ENCODE measurements at places on chromosomes 4 and X.

DNA sequence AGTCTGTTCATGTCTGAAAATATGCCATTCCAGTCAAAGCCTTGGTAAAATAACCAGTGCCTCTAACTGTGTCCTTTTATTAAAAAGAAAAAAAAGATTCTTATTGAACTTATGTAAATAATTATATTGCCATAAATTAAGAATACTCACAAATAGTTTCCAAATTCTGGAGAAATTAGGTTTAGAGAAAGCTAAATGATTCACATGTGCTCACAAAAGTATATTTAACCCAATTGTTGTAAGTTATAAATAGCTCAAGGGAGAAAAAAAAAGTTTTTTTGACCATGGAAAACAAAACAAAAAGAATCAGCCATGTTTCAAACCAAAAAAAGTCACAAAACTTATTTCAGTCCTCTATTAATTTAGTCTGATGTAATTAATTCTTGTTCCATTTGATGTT lies 25.3 kb upstream of the HERC6 start:
- DNase-seq, result no peak

DNA sequence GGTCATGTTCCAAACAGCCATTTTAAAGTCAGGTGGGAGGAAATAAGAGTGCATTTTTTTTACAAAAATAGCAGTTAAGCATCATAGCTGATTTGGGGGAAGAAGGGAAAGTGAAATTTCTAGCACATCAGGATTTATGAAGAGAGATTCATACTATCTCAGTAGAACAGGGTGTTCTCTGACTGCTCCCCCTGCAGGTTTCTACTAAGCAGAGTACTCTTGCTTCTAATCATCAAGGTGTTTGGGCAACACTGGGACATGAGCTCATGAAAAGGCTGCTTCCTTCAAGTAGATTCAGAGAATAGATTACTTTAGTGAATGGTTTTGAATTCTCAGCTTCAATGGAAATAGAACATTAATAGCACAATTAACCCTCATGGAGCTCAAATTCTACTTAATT lies 591.4 kb upstream of the PCDH10 start:
- DNase-seq, result no peak

GRCh38 chr4:98126141-98126540 lies 17.1 kb downstream of the STPG2 start:
- no peak for DNase-seq

DNA sequence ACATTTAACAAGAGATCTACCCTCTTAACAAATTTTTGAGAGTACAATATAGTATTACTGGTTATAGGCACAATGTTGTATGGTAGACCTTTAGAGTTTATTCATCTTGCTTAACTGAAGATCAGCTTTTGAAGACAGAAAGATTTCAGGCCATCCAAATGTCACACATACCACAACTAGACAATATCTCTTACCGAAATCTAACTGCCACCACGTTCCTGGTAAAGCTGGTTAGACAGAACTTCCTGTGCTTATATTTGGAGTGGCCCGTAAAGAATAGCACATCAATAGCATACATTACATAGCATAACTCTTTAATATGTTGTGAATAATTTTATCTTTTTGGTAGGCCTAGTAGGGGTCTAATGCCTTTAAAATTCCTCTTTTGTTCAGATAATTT lies 29.8 kb upstream of the ARHGEF6 start:
- no peak for DNase-seq

GRCh38 chrX:17964871-17965270 lies 103.8 kb upstream of the RAI2 start:
- no peak for DNase-seq

DNA sequence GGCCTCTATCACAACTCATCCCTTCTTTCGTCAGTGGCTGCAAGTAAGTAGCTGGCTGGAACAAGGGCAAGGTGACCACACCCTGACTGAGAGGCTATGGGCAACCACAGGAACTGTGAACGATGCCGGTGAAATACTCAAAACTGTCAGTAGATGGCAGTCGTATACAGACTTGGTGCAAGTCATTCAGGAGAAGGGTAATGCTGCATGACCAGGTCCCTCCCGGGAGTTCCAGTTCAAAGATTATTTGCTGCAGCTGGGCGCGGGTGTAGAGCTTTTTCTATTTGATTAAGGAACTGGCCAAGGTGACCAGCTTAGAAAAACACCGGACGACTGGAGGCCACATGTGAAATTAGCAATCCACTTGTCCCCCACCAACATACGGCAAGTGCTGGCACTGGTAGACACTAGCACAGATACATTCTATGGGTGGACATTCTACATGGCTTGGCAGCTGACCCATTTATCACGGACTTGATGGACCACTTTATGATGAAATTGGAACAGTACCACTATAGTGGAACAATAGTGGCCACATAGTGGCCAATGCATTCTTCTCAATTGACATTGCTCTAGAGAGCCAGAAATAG lies 726.6 kb downstream of the TRAM1L1 start:
- DNase-seq, result no peak

- DNase-seq, result no peak
These were observed 8.7 kb downstream of the SMARCAD1 start for GRCh38 chr4:94216394-94216793.

GRCh38 chrX:121569609-121570008 lies 522.2 kb downstream of the GLUD2 start:
- no peak for DNase-seq

DNA sequence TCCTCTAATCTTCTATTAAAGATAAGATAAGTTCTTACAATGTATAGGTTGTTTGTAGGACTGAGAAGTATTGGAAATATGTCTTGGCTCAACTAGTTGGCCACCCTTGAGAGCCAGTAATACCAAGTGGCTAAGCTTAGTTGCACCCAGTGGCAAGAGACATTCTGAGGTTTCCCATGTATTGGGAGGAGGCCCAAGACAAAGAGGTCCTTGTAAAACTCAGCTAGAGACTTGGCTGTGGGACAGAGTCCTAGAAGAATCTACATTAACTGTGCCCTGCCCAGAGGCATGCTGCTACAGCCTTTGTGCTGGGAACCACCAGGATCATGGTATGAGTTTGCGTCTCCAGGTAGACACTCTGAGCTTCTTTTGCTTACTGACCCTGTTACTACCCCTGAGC lies 41.9 kb upstream of the SLC4A4 start:
- DNase-seq, result no peak

DNA sequence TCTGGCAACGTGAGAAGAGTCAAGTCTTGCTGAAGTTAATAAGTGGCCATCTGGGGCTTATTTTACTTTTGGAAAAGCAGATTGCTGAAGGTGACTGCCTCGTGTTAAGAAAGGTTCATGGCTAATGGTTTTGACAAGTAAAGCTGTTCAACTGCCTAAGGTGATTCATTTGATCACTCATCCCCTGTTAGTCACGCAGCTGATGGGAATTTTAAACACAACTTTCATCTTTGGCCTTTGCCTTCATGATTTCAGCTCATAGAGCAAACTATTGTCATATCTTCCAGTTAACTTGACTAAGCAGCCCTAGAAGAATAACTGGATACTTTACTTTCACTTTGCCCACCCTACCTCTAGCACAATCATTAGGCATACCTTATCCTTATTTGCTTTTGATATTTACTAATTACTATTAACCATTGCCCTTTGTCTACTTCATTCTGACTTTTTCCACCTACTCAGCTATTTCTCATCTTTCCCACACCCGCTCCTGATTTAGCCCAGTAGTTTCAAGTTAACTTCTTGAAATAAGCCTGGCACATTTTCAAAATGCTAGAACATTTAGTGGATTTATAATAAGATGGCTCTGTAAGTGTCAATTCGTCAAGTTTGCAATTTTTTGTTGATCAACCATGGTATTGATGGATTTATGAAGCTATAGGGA lies 170.6 kb upstream of the S100G start:
- DNase-seq, result no peak

DNA sequence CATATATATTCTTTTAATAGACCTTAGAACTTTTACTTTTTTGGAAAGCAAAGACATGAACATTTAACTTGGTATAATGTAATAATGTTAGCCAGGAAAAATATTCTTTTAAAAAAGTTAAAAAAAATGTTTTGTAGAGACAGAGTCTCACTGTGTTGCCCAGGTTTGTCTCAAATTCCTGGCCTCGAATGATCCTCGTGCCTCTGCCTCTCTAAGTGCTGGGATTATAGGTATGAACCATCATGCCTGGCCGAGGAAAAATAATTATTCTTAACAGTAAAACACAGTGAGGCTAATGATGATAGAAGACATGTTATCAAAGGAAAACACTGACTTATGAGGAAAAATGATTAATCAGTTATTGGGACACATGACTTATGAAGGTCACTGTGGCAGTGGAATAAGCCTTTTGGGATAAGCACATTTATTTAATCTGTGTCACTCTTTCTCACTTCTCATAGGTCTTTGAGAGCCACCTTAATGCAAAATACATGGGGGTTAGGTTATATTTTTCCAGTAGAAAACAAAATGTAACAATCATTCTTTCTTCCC lies 6.0 kb upstream of the BMP2K start:
- DNase-seq, result no peak

DNA sequence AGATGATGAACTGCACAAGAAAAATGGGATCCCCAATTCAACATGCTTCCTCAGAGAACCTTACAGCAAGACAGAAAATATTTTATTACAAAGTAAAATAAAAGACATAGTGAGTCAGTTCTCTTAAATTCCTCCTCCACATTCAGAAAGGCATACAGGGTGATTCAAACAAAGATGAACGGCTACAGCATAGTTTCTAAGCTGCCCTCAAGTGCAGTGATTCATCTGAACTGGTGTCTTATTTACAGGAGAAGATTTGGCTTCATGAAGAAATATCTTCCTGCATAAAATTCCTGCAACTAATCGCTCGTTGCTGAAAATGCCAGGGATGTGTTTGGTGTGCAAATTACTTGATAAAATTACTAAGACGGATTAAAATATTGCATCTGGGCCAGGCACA lies 103.6 kb downstream of the PRKX start:
- no peak for DNase-seq

GRCh38 chr4:8095956-8096689 lies 62.5 kb downstream of the ABLIM2 start:
- DNase-seq, result no peak

- no peak for DNase-seq
These were observed 384.5 kb upstream of the TENM3 start for GRCh38 chr4:181858741-181859140.

DNA sequence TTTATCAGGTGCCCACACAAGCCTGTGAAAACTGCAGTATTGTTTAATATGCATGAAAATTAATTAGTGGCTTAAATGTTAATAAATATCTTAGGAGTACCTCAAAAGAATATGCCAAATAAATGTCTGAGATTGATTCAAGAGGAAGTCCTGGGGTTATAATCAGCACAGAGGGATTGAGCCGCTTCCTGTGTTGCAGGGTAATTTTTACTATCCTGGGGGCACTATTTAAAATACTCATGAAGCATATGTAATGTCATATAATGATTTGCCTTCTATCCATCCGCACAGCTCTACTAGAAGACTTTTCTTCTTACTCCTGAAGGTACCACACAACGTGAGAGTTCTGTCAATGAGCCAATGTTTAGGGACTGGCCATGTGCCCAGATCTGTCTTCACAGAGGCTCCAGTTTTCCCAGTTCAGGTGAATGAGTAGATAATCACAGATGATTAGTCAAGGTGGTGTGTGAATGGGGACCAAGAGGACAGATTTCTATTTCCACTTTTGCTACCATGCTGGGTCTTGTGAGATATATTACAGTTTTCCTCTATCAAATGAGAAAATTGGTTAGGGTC lies 233.3 kb downstream of the USP46 start:
- DNase-seq, result peak; percentile 40

DNA sequence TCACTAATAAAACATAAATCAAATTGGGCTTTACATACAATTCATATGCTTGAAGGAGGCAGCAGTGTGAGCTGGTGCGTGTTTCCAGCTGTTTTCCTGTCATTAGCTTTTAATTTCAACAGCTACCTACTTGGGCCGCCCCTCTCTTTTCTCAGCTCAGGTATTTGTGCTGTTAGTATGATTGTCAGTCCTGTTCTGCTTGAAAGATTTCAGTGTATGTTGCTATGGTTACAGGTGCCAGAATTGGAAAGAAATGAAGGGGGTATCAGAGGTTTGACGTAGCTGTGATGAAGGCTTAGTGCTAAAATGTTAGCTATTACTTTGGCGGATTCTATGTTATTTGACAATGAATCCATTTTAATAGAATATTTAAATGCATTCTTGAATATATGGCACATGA lies 440.3 kb downstream of the ZIC3 start:
- DNase-seq, result no peak

DNA sequence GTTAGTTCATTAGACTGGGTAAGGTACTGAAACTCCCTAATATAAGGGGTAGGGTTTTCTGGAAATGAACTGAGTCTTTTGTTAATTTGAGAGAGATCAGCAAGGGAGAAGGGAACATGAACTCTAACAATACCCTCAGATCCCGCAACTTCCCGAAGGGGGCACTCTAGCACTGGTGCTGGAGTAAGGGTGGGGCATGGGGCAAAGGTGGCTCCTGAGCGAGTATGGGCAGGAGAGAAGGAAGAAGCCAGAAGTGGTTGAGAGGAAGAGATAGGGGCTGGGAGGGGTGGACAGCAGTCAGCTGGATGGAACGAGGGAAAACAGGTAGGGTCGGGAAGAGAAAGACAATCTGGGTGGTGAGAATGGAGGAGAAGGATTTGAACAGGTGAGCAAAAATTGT lies 183.2 kb upstream of the MAGEE2 start:
- no peak for DNase-seq

DNA sequence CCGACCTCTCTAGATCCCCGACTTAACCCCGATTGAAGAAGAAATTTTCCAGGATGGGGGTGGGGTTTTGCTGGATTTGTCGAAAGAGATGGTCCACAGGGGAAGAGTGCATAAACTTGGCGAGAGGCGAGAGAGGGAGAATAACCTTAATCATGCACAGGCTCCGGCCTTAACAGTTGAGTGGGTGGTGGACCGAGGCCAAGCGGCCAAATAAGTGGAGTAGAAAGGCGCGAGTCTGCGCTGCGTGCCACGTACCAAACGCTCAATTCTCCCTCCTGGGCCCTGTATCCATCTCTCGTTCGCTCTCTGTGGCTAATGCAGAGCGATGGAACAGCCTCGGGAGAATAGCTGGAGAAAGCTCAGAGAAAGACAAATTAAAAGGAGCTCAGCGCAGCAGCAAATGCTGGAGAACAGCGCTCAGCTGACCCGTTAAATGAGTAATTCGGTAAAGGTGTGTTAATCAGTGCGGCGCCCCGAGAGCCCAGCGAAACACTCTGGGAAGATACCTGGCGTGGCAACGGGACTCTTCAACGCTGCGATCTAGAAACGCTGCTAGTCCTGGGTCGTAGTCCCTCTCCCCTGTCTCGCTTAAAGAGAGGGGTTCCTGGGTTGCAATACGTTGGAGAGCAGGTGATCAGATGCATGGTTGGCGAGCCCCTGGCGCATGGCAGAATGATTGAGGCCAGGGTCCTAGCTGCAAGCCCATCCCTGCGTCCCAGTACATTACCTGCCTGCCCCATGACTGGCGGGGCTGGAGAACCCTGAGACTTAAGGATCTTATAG lies 887 bp upstream of the IL1RAPL2 start:
- no peak for DNase-seq

DNA sequence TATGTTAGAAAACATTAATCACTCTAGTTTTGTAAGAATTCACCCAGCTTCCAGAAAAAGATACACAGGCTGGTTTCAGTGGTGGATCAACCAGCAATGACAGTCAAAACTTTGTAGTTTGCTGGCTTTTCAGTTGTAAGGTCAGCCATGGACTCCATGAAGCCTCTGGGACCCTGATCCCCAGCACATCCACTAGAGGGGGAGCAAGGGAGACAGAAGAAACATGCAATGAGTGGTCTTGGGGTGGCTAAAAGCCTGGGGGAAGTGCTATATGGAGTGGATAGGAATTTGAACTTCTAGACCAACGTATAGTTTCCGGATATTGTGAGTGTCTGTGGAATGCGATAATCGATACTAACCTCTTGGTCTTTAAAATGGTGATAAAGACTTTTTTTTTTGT lies 72.7 kb downstream of the AFF2 start:
- no peak for DNase-seq

Data from NCI-H774 (cell line).